ENCODE measurements at places on chromosomes 11 and 22.

GRCh38 chr22:49006207-49007012 lies 821.3 kb downstream of the BRD1 start:
- no peak for DNase-seq

GRCh38 chr11:125274309-125274708 lies 109.8 kb downstream of the PKNOX2 start:
- DNase-seq, result no peak

- DNase-seq, result no peak
Measured at GRCh38 chr22:43007519-43008102, 7.3 kb downstream of the PACSIN2 start.

DNA sequence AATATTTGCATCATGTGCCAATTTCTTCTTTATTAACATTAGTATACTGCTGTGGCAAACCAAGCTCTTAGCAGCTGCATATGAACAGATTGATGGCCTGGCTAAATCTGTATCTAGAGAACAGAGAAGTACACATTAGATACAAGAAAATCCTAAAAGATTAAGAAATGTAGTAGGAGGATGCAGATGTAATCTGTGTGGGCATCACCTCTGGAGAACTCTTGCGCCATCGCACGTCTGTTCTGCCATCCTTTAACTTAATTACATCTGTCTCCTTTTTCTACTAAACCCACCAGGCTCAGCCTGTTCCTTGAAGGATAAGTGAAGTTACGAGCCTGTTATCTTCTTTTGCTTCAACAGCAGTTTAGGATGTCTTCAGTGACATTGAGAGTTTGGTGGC lies 196.4 kb upstream of the PITPNB start:
- DNase-seq, result no peak

- no peak for DNase-seq
Measured at GRCh38 chr22:32583074-32583682, 108.6 kb downstream of the FBXO7 start.

DNA sequence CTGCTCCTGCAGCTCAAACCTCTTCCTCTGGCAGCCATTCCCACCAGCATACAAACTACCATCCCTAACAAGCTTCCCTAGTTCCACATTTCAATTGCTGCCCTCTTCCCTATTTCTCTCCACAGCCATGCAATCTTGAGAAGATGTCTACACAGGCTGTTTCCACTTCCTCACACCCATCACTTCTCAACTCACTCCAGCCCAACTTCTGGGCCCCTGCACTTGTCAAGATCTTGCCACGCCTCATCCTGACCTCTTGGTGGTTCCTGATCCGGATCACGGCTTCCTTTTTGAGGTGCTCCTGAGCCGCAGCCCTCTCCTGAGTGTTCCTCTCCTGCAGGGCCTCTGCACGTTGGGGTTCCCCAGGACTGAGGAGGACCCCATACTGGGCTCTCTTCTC lies 22.6 kb downstream of the RPL27A start:
- DNase-seq, result no peak

DNA sequence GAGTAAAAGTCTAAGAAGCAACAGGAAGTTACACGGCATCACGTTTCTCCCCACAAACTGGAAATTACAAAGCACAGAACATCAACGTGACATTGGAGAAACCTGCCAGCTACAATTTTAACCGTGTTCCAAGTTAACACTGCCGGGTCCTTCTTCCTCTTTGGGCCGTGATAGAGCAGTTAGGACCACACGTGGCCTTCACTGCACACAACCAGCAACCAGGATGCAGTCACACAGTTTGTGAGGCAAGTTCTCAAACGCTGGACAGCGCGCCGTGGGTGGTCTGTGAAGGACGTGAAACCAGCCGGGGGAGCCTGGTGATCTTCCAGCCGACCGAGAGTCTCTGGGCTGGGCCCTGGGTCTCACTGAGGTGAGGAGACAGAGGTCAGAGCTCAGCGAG lies 14.6 kb downstream of the C11orf21 start:
- DNase-seq, result no peak

- no peak for DNase-seq
Measured at GRCh38 chr11:89346601-89347000, 144.6 kb downstream of the NOX4 start.

DNA sequence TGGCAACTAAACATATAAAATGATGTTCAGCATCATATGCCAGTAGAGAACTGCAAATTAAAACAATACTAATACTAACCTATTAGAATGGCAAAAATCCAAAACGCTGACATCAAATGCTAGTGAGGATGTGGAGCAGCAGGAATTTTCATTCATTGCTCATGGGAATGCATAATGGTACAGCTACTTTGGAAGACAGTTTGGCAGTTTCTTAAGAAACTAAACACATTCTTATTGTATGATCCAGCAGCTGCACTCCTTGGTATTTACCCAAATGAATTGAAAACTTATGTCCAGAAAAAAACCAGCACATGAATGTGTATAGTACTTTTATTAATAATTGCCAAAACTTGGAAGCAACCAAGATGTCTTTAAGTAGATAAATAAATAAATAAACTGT lies 258.0 kb downstream of the TENM4 start:
- DNase-seq, result no peak

DNA sequence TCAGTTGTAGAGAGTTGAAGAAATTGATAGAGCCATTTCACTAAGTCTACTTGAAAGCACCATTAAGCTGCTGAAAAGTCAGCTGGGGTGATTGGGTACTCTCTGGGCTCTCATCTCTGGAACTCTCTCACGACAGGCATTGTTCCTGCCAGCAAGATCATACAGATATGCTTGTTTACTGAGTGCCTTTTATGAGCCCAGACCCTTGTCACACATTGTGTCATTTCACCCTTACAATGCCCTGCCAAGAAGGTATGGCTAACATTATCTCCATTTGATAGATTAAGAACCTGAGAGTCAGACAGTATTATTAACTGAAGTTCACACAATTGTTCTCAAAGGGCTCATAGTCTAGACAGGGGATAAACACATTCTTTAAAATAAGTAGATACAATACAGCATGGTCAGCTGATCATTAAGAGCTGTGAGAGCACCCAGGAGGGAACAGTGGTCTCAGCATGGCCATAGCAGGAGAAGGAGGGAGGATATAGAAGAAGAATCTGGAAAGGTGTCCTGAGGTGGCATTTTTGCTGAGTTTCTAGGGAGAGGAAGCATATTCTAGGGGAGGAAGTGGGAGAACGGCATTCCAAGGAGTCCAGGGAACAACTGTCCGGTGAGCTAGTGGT lies 580.5 kb downstream of the INSC start:
- no peak for DNase-seq

GRCh38 chr11:76649011-76649410 lies 21.5 kb downstream of the LRRC32 start:
- DNase-seq, result no peak

GRCh38 chr11:8805296-8805695 lies 105.7 kb upstream of the AKIP1 start:
- no peak for DNase-seq

GRCh38 chr11:104142698-104143097 lies 21.2 kb downstream of the PDGFD start:
- DNase-seq, result no peak

DNA sequence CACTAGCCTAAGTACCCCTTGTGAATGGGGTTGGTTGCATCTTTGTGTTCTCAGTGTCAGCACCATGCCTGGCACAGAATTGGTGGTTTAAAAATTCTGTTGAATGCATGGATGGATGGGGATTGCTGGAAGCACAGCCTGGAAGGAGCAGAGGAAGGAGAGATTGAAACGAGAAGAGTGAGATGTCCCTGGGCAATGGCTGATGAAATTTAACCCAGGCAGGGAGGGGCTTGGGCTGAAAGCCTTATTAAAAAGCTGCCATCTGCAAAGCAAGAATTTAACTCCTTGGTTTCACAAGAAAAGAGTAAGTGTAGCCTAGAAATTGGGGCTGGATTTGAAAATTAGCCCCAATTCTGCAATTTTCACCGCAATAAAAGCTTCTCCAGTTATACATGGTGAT lies 126.7 kb downstream of the TEAD1 start:
- DNase-seq, result no peak

DNA sequence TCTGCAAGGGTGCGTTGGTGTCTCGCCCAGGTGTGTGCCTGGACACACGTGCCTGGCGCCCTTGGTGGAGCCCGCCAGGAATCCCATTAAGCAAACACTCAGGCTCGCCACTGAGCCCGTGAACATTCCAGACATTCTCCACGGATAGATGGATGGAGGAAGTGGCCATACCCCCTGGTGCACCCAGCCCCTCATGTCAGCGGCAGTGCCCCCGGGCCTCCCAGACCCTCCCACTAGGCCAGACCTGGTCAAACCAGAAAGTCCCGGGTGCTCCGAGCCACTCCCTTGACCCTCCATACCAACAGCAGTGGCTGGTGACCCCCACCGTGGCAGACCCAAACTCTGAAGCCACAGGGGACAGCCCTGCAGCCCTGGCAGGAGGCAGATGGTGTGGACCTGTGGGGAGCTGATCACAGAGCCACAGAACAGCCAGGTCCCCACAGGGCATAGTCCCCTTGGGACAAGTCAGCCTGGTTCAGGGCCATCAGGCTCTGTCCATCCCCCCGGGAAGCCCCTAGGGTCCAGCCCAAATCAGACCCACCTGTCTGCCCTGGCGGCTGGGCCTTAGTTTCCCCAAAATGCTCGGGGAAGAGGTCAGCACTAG lies 1.9 kb downstream of the EPS8L2 start:
- no peak for DNase-seq

DNA sequence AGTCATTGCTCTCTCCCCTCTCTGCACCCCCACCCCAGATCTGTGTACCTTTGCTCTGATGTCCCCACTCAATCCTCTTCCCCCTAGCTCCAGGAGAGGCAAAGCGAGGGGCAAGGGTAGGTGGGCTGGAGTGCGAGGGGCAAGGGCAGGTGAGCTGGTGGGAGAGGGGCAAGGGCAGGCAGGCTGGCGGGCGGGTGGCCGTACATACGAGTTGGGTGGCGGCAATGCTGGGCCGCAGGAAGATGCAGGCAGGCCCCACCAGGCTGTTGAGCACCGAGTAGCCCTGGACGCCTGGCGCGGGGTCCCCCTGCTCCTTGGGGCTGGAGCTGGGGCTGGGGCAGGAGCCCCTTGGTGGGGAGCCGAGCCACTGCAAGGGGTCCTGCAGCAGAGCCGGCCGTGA lies 908 bp downstream of the CABP2 start:
- no peak for DNase-seq

- no peak for DNase-seq
Measured at GRCh38 chr11:6646071-6646470, 9.5 kb downstream of the DCHS1 start.

GRCh38 chr22:47450876-47451475 lies 688.5 kb downstream of the TBC1D22A start:
- no peak for DNase-seq

GRCh38 chr22:39446239-39446721 lies 10.5 kb upstream of the MGAT3 start:
- DNase-seq, result no peak

DNA sequence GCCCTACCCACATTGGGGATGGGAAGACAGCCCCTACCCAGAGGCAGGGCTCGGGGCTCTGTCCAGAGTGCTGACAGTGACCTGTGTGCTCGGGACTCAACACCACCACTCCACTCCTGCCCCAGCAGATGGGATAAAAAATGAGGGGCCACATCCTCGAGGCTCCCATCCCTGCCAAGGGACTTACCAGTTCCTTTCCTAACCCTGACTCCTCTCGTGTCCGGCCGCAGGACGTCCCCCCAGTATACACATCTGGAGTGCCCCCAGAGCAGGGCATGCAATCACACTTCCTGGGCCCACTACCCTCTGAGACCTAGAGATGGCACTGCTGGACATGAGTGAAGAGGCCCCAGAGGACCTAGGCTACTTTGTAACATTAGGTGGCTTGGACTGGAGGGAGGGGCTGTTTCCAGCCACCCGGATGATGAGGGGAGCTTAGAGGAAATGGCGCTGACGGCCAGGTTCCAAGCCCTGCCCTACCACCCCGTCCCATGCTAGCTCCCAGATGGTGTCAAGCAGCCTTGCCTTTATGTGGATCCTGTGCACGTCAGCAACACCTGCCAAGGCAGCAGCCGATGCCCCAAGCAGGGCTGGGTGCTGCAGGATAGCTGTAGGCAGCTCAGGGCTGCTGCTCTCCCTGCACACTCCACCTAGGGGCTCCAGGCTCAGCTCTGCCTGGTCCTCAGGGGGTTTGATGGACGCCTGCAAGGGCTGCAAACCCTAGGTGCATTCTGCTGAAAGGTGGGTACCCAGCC lies 86.6 kb downstream of the DGCR2 start:
- DNase-seq, result no peak

DNA sequence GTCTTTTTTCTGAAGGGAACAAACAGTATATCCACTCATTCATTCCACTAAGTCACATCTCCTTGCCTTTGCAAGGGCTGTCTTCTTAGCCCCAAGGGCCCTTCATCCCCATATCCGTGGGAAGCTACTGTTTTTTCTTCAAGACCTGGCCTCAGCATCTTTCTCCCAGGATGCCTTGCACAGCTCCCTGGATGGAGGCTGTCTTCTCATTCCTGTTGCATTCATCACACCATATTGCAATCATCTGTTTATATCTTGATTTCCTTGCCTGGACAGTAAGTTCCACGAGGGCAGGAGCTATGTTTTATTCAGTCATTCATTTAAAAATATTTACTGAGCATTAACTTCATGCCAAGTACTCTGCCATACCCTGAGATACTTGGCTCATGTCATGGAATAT lies 29.3 kb upstream of the NECTIN1 start:
- no peak for DNase-seq

DNA sequence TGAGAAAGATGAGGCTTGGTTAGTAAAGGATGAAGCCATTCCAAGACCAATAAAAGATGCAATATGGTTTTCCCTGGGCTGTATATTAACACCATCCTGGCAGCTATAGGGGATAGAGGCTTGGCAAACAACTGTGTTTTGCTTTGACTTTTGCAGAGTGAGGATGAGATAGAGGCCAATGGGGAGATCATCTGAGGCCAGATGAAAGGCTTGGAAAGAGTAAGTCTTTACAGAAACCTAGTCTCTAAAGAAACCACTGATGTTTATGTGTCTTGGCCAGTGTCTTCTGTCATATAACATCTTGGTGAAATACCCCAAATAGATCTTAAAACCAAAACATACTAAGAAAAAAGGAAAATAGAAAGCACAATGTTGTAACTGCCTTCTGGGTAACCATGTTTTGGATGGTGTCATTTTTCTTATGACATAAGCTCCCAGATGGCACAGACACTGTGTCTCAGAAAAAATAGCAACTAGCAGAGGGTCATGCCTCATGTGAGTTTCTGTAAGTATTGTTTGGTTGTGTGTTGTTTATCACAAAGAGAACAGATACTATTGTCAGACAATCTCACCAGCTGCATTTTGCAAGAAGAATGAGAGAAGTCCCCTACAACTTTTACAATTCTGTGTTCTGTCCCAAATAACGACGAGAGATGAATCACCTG lies 305.4 kb downstream of the ST3GAL4 start:
- DNase-seq, result no peak

DNA sequence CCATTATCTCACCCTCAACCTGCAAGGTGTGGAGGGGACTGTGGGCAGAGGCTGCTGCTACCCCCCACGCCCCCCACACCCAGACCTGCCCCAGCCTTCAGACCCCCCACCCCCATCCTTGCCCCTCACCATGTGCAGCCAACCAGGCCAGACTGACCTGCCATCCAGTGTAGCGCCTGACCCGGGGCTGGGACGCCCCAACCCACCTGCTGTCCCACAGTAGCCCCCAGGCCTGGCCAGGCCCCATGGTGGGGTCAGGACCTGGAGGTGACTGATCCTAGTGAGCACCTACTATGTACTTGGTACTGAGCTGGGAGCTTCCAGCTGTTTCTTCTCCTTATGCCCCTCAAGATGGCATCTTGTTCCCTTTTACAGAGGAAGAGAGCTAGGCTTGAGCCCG lies 113.1 kb downstream of the CACNA1I start:
- DNase-seq, result no peak

- no peak for DNase-seq
Measured at GRCh38 chr11:119739021-119739703, 10.2 kb upstream of the NECTIN1 start.

- no peak for DNase-seq
Measured at GRCh38 chr22:41240377-41241132, at the start of gene CHADL. Gene CHADL, minus strand, starts transcription at chr22:41240931. Its CDS starts 50 bp downstream, at chr22:41240881.

GRCh38 chr11:12009617-12010321 lies 1.3 kb upstream of the DKK3 start:
- DNase-seq, result no peak

Data from stimulated activated CD4-positive, alpha-beta T cell treated with anti-CD3 and anti-CD28 coated beads, Interleukin-4, amount 100 ng/mL, for 4 hours (primary cell).